NCI-H526 (cell line): ENCODE measurements at places on chromosomes 4 and X.

DNA sequence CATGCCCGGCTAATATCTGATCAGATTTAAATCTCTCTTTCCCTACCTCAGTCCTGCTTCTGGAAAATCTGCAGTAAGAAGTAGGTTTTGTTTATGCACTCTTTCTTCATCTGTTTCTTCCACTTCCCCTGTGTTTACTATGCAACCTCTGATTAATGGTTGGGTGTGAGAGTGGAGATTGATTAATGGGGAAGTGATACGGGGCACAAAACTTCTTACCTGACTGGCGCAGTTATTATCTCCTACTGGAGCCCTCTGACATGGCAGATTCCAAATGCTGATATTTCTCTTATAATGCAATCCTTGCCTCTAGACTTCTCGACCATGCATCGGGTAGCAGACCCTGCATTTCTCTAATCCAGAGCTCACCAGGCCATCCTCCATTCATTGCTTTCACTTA is 60.2 kb upstream of the HPGD start:
- no peak for DNase-seq

DNA sequence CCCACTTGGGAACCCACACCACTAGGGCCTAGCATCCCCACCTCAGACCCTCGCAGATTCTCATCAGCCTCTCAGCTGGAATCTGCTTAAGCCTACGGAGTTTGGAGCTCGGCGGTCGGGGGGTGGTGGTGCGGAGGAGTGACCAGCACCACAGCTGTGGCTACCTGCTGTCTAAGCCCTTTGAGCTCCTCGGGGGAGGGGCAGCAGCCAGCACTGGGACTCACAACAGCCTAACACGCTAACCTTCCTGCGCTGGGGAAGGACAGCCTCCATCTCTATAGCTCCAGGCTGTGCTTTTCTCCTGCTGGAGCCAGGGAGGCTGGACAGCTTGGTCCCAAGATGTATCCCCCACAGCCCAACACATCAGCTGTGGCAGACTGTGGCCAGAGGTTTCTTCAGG is 281.5 kb downstream of the USP46 start:
- no peak for DNase-seq

DNA sequence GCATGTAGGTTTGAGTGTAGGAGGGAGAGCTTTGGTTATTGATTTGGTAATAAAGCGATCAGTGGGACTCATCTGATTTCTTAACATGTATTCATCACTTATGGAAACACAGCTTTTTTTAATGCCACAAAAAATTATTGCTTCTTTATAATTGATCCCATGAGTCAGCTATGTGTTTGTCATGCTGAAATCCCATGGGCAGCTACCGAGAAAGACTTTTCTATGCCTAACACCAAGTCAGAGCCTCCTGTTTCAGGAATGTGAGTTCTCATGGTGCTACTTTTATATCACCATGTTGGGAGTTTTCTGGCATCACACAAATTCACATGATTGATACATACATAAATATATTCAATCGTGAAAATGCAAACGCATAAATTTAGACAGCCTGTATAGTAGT is 165.7 kb downstream of the RAPGEF2 start:
- DNase-seq: no peak

DNA sequence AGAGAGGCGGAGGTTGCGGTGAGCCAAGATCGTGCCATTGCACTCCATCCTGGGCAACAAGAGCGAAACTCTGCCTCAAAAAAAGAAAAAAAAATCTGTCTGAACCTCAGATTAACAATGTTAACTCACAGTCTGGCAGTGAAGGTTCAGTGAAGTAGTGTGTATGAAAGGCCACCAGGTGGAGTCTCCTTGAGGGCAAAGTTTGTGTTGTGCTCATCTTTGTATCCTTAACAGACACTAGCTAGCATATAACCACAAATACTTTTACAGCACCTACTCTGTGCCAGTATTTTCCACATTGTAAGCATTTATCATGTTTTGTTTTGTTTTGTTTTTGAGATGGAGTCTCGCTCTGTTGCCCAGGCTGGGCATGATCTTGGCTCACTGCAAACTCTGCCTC is 46.0 kb upstream of the MGST2 start:
- peak; percentile 9 for DNase-seq

DNA sequence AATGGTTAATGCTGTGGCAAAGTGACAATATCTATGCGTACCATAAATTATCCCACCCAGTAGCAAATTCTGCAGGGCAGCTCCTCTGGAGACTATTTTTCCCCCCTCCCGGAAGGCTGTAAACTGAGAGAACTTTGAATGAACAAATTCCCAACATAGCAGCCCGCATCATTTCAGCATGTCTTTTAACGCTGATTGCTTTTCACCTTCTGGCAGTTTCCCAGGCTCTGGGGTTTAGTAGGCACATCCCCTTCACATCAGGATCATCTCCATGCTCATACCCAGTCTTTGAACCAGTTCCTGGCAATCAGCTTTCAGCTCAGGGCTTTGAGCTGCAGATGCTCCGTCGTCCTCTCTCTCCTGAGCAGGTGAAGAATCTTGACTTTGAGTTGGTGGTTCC is 26.6 kb upstream of the WDR1 start:
- DNase-seq: no peak

GRCh38 chr4:109939190-109939589 is 26.5 kb downstream of the EGF start:
- no peak for DNase-seq

DNA sequence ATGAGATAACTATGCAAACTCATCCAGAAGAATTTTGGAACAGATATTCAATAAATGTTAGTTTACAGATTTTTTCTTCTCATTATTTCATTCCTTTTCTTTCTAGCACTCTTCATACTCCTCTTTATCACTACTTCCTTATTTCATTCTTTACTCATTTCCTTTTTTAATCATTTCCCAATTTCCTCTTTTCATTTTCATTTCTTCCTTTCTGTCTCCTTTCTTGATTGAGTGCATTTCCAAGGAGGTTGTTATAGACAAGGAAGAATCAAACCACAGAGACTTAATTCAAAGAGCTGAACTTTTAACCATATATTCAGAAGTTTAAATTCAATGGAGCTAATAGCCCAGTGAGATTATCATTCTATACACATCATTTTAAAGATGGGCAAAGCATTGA is 600.7 kb downstream of the ARAP2 start:
- no peak for DNase-seq

DNA sequence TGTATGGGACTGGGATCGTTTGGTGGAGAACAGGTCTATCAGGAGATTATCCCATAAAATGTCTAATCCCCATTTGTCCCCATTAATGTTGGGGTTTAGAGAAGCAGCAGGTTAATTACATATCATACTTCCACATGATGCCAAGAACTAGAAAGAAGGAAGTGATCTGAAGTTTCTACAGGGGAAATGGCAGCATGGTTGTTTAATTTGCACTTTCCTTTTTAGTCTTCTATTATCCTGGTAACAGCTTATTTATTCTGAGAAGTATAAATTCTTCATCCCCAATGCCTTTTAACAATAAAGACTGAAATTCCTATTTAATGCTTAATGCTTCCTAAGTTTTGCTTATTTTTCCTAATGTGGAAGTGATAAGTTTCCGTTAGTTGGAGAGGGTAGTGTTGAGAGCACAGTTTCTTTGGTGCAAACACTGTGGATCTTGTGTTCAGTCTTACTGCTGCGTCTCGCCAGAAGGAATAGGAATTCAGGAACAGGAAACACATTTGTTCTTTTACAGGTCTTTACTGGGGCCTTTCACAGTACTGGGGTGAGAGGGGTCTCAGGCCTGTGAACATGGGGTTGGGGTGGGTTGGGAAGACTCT is 59.5 kb upstream of the TADA2B start:
- no peak for DNase-seq

DNA sequence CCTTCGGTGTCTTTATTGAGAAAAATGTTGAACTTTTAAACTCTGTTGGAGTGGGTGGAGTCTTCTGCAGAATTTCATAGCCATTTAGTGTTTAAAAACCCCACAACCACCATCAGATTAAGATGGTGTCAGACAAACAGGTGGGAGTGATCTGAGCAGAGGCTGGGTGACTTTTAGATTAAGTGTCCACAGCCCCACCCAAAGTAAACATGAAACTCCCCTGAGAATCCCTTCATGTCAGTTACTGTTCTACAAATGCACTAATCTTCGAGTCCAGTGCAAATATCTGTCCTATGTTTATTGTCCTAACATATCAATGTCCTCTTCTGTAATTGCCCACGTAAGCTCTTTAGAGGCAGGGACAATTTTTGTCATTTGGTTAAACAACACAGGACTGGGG is 175.6 kb upstream of the RBPJ start:
- peak; percentile 2 for DNase-seq

- DNase-seq: no peak
Measured at GRCh38 chr4:7206911-7207567, 14.7 kb downstream of the SORCS2 start.

GRCh38 chr4:30912098-30912714 is 192.0 kb downstream of the PCDH7 start:
- DNase-seq: no peak

GRCh38 chr4:86685401-86685800 is 91.3 kb downstream of the PTPN13 start:
- no peak for DNase-seq

GRCh38 chrX:136250191-136251040 is 784 bp downstream of the MAP7D3 start:
- DNase-seq: no peak

DNA sequence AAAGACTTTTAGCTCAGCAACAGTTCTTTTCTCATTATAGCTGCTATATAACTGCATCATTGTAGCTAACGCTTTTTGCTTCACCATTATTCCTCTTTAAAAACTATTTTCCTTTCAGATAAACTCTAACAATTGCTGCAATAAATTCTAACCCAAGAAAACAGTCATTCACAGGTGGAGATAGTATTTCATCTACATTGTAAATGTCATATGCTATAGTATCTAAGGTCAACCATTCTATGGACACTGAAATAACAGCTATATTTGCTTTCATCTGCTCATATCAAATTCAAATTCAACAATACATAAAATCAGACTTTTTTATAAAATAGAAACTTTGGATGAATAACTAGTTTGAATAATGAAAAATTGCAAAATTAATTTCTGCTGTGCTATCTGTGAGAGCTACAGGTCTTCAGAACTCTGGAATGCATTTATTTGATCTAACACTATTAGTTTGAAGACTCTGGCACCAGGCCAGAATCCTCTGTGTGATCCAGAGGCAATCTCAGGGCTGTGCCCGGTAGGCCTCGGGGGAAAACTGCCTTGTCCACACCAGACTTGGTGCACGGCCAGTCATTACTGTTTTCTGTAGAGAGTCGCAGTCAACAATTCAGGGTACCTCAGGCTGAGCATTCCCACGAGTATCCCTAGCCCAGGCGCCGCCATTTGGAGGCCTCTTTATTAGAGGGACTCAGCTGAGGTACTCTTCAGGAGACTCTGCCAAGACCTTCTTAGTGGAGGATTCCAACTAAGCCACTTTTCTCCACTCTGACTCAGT is 332.4 kb downstream of the SLC7A11 start:
- no peak for DNase-seq

DNA sequence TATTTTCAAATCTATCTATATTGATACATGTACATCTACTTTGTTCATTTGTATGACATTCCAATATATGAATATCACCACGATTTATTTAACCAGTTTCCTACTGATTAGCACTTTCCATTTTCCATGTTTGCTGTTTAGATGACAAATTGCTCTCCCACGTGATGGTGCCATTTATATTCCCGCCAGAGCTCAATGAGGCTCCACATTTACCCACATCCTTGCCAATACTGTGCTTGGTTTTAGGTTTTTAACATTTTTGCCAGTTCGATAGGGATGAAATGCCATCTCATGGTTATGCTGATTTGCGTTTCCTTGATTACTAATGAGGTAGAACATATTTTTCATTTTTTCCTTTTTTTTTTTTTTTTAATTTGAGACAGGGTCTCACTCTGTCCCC is 86.7 kb upstream of the TRIM2 start:
- DNase-seq: no peak

DNA sequence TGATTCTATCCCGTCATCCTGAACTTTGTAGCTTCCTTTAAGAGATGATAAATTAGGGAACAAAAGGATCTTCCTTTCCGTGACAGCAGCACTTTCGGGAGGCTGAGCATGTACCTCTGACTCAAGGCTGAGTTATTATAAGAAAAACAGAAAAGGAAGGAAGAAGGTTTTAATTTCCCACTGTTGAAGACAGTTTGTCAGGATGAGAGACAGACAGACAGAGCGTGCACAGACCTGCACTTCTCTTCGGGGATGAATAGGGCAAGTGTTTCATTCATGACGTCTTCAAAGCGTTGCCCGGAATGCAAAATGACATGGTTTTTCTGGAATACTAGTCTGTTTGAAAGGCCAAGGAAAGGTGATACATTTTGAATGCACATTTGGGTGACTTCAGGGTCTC is 405.3 kb upstream of the FAT1 start:
- DNase-seq: no peak

DNA sequence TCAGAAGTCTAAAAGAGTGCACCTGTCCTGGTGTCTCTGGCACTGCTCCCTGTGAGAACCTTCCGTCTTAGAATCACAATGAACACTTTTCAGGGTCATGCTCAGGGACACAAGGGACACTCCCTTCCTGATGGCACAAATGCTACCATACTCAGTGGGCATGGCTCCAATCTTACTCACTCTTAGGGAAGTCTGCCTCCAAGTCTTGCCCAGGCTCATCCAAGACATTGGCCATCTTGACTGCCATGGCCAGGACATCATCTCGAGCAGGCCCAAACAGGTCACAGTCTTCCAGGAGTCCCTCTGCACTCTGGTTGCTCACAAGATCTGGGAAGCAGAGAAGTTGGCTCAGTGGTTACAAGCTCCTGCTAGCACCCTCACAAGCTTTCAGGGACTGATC is 8.8 kb downstream of the ZMYM3 start:
- DNase-seq: no peak

DNA sequence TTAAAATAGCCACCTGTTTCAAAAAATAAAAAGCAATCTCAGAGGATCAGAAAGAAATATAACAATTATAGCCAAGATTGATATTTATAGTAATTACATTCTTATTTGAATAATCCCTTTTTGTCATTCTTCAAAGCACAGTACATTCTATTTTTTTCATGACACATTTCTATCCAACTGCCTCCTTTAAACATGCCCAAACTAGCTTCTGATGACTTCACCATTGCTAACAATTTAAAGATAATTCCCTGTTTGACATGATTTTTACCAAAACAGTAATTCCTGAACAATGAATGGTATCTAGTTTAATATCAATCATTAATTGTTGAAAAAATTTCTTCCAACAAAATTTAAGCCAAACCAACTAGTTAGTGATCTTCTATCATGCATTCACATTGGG is 172.4 kb downstream of the SNCA start:
- DNase-seq: no peak

GRCh38 chr4:140937866-140938265 is 181.7 kb upstream of the TBC1D9 start:
- no peak for DNase-seq

DNA sequence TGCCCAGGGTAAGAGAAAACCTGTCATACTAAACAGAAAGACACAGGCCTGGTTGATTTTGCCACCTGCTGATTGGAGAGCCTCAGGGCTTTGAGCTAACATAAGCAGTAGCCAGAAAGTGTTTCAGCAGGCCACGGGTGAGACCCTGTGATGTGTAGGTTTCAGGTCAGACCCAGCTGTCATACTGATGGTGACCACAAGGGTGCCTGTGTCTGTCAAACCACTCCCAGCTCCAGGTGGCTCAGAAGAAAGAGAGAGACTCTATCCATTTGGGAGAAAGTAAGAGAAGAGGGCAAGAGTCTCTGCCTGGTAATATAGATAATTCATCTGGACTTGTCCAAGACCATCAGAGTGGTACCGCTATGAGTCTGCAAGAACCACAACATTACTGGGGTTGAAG is 72.8 kb upstream of the NLRP2B start:
- DNase-seq: no peak
